ENCODE measurements at places on chromosomes 4 and X.

GRCh38 chrX:153687121-153688039 is at the start of gene SLC6A8:
TSS of gene SLC6A8 (plus strand) at chrX:153687926. CDS start at chrX:153688575, 649 bp downstream.
- no peak for DNase-seq

DNA sequence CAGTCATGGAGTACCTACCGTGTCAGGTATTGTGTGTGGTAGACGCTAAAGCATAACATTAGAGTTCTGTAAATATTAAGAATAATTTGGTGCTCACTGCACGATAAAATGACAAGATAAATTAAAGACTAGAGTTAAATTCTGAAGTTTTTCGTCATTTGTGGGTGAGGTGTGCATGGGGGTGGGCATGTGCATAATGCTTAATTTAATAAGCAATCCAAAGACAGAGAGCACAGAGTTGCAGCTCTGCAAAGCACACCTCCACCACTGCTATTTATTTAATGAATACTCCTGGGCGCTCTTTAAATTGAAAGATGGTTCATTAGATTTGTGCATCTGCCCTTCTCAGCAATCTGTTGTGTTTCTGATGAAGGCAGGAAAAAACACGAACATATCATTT is 62.6 kb downstream of the GATB start:
- no peak for DNase-seq

DNA sequence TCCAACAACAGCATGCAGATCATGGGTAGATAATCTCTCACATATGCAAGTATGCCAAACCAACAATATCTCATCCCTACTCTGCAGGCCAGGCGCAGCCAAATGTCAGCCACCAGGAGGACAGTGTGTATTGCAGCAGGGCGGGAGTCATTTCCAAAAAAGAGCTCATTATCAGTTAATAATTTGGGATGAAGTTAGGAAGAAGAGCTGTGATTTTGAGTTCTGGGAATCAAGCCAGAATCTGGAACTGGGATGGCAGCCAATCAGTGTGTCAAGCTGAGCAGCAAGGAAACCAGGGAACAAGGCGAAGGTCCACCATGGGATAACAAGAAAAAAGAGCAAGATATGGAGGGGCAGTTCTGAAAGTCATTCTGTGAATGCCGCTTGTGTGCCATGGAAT is 88.2 kb upstream of the CAMK2D start:
- no peak for DNase-seq

- DNase-seq, result no peak
Observed at GRCh38 chr4:153063490-153063889, 127.4 kb downstream of the FHDC1 start.

- DNase-seq, result no peak
Observed at GRCh38 chrX:133783274-133783673, 202.1 kb downstream of the GPC3 start.

GRCh38 chrX:123736333-123736921 is 3.6 kb upstream of the THOC2 start:
- DNase-seq, result no peak

- DNase-seq, result no peak
Observed at GRCh38 chr4:154516318-154517029, 24.9 kb upstream of the DCHS2 start.

GRCh38 chr4:12137575-12137974 is 708.9 kb upstream of the HS3ST1 start:
- DNase-seq, result no peak

- no peak for DNase-seq
Observed at GRCh38 chrX:134469486-134469885, 9.5 kb downstream of the HPRT1 start.

DNA sequence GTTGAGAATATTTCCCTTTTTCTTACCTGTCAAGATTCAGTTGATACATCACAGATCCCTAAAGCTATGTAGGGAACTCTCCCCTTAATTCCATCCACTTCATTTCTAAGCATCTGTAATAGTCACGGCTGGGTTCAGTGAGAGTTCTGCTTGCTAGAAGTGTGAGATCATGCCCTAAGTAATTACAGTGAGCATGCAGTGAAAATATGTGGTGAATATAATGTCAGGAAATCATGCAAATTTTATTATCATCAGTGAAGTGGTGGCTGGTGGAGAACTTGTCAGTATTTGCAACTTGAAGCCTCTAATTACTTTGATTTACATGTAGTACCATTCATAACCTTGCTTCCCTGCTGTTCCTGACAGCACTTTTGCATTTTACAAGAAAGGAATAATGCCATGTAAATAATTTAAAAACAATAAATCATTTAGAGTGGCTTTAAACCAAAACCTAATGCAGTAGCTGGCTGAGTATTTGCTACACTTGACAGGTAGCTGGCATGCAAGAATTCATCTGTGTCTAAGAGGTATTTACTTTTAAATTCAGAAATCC is 28.3 kb upstream of the CFAP299 start:
- no peak for DNase-seq

- DNase-seq, result no peak
Observed at GRCh38 chrX:47503151-47503550, 20.1 kb upstream of the ZNF41 start.

DNA sequence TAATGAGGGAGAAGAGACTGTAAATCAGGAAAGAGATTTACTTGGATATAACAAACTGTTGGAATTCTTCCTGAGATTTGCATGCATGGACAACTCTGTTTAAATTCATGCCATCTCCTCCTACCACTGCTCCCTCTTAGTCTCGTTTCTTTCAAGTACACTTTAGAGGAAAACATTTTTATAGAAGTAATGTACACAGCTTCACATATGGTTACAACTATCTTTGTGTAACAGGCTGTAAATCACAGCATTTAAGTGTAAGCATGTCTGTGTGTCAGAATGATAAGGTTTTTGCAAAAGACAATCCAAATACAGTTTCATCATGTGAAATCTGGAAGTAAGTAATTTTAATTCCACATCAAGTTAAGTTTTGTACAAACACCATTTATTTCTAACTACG is 21.5 kb upstream of the ENPEP start:
- DNase-seq, result no peak

DNA sequence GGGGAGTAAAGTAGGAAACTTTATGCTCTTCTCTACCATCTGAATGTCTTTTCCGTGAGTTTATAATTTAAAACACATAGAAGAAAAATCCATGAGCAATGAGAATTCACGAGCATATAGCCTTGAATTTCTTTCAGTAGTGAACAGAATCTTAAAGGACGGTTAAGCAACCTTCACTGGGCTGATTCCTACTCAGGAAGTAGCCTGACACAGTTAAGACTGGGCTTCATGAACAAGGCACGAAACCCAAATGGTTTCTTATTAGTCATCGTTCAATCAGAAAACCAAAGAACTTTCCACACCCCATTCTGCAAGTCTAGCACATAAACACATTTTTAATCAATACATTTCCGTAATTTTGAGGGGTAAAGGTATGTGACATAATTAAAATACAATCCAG is 95.8 kb downstream of the SH3KBP1 start:
- no peak for DNase-seq

DNA sequence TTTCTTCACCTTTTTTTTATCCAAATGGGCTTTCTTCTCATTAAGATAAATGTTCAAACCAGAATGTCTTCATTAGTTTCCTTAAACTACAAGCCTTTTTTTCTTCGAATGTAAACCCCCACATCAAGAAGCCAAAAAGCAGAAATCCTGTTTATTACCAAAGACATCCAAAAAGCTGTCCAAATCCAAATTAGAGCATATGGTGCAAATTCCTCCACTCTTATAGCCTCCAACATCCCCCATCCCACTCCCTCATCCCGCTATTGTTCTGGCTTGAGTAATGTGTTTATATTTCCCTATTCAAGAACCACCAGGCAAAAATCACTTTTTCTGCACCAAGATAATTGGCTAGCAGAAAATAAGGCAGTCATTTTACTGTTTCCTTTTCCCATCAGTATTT is 315.1 kb upstream of the ADGRL3 start:
- no peak for DNase-seq

DNA sequence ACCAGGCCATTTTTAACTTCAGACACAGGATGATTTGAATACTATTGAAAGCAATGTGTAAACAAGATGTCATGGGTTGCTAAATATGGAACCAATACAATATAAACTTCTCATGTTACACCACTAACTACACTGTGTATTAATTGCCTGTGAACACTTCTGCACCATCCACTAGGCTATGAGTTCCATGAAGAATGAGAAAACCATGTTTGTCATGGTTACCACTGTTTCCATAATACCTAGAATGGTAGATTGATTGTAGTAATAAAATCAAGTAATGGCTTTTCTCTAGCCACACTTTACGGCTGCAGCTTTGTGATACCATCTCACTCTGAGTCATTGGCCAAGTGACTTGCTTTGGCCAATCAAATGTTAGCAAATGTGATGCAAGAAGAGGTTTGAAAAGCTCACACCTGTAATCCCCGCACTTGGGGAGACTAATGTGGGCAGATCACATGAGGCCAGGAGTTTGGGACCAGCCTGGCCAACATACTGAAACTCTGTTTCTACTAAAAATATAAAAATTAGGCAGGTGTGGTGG is 19.9 kb upstream of the CYBB start:
- DNase-seq, result no peak

DNA sequence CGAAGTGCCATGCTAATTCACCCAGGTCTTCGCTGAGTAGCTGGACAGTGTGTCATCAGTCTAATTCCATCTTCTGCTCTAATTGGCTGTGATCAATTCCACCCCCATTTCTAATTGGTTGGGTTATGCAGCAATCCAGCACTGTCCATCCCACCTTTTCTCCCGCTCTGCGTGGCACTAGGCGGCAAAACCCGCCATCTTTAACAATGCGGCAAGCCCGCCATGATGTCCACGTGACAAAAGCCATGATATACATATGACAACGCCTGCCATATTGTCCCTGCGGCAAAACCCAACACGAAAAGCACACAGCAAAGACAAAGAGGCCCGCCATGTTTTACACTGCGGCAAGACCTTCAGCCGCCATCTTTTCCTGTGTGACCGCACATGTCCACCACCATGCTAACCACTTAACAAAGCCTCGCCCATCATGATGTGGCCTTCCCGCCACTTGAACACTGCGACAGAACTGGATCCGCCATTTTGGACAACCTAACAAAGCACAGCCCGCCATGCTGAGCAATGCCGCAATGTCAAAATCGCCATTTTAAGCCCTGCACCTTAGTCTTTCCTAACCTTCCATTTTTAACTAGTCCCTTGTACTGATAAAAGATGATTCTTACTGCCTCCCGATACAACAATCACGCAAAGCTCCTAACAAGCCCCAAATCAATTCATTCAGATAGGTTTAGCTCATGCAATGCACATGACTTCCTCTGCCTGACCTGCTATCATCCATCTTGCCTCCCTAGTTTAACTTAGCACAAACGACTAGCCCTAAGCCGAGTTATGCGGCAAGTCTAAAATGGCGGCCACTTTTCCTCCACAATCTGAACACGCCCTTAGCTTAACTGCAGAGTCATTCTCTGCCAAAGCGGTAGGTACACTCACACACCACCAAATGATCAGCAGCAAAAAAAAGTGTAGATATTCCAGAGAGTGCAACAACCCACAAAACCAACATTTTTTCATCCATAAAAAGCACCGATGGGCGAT is 288.3 kb downstream of the CHIC1 start:
- no peak for DNase-seq

- DNase-seq, result no peak
Observed at GRCh38 chr4:82640540-82640939, 78.8 kb upstream of the TMEM150C start.

- DNase-seq, result no peak
Observed at GRCh38 chr4:147769386-147769785, 37.5 kb downstream of the ARHGAP10 start.

GRCh38 chr4:99043346-99043745 is 45.2 kb downstream of the ADH5 start:
- DNase-seq, result no peak

GRCh38 chrX:9728261-9728660 is 37.4 kb downstream of the GPR143 start:
- no peak for DNase-seq

DNA sequence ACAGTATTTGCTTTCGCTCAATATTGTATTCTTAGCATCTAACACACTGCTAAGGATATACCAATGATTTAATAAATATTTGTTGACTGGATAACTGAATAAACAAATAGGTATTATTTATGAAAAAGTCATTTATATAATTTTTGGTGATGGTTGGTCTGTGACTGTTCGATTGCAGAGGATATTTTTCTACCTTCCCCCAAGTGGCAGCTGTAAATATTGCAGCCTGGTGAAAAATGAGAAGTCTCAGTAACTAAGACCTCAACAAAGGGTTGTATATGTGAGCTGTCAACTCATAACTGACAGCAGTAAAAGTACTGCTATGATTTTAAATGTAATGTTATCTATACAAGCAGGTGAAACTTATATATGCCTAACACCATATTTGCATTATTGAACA is 36.0 kb downstream of the HTR2C start:
- no peak for DNase-seq

DNA sequence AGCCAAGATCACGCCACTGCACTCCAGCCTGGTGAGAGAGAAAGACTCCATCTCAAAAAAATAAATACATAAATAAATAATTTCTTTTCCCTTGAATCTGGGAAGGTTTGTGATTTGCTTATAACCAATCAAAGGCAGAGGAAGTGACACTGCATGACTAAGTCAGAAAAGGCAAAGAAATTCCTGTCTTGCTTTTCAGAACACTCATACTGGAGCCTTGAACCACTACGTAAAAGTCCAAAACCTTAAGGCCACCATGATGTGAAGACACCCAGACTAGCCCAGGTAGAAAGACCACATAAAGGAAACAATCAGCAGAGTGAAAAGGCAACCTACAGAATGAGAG is 36.6 kb downstream of the TMEM156 start:
- no peak for DNase-seq

- no peak for DNase-seq
Observed at GRCh38 chr4:122776916-122777315, 44.4 kb downstream of the BBS12 start.

DNA sequence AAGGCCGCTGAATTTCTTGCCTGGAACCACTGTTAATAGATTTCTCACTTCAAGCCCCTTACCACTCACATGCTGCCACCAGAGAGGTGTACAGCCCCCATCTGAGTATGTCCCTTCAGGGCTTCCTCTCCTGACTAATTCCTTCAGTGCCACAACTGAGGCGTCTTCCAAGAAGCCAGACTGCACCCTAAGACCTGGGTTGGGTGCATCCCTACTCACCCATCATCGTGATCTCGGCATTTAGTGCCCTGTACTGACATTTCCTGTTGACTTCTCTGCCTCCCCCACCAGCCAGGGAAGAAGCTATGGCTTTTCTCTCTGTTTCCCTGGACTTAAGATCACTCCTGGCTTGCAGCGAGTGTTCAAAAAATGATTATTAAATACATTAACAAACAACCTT is 40.4 kb upstream of the MAP3K15 start:
- no peak for DNase-seq

DNA sequence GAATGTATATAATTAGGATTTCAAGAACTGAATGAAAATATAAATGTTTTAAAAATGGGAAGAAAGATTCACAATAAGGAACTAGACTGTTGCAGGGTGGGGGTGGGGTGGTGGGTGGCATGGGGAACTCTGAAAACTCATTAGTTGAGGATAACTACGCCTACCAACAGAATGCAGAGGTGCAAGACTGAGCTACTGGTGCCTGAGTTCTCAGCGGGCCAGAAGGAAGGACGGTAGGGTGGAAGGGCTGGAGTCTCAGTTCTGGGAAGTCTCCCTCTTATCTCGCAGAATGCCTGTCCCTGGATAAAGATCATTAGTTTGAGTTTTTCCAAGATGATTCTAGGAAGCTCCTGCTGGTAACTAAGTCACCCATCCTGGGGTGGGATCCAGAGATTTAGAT is 1.3 kb upstream of the SOD3 start:
- DNase-seq, result no peak

All from thoracic aorta (tissue), 2 donors.